ENCODE measurements at places on chromosomes 16 and 17.

DNA sequence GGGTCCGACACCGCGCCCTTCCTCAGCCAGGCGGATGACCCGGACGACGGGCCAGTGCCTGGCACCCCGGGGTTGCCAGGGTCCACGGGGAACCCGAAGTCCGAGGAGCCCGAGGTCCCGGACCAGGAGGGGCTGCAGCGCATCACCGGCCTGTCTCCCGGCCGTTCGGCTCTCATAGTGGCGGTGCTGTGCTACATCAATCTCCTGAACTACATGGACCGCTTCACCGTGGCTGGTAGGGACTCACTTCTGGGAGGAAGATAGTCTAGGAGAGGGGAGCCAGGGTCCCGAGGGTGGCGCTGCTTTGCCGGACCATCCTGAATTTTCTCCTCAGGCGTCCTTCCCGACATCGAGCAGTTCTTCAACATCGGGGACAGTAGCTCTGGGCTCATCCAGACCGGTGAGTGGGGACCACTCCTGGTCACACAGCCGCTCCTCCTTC is 601 bp downstream of the SPNS1 start:
- no peak for DNase-seq

GRCh38 chr17:18261146-18261515 is 669 bp downstream of the MIEF2 start:
- no peak for DNase-seq

DNA sequence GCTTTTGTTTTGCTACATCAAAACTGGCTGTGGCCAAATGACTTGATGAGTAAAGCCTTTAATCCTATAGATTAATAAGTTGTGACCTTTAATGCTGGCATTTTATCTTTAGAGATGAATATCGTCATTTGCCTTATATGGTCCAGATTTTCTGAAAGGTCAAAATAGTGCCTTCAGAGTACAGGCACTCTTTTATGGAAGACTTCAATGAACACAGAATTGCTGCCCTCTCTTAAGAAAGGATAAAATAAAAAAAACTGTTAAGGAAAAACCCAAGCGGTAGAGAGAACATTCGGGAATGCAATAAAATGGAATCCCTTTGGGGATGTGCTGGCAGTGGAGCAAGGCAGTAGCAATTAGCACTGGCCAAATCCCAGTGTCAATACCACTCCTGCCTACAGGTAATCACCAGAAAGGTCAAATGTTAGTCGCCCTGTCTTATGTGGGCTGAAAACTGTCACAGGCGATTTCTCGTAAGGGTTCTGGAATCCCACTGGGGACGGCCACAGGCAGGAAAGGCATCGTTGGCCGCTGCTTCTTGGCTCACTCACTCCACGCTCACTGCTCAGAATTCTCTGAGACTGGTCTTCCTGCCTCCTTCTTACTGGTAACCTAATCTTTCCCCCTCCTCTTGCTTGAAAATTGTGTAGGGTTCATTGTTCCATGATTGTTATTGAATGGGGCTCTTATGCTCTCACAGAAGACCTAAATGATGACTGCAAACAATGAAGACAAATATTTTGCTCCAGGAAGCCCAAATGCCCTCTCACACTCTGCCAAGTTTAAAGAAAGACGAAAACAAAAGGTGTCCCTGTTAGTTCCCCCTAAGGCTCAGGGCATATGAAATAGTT is 45.4 kb upstream of the HSBP1 start:
- DNase-seq, result no peak

GRCh38 chr17:29931231-29931932 is 1.4 kb upstream of the SSH2 start:
- DNase-seq, result peak; percentile 53

- DNase-seq, result no peak
Observed at GRCh38 chr16:31052114-31052513, 18.8 kb downstream of the STX4 start.

DNA sequence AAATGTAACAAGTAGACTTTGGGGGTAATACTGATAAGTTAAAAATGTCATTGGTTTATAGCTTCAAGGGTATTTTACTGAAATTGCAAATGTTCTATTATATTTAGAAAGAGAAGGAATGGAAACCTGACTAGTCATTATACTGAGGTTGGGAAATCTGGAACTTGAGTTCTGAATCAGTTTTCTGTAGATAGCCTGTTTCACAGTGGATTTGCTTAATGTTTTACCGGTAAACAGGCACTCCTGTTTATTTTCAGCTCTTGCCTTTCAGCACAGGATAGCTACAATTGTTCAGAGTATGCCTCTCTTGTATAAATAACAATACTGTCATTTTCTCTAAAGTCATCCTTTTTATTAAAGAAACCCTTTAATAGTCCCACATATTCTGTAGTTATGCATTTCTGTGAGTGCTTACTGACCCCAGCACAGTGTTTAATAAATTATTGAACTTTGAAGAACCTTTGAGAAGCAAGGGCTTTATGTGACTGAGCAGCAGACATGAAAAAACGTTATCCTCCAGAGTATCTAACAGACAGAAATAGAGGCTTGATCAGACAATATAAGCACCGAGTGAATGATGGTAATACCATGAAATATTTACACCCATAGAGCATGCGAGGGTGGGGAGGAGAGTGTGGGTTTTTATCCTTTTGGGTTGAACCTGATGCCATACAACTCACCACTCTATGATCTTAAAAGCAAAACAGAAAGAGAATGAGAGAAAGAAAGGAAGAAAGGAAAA is 58.2 kb downstream of the FTO start:
- no peak for DNase-seq

DNA sequence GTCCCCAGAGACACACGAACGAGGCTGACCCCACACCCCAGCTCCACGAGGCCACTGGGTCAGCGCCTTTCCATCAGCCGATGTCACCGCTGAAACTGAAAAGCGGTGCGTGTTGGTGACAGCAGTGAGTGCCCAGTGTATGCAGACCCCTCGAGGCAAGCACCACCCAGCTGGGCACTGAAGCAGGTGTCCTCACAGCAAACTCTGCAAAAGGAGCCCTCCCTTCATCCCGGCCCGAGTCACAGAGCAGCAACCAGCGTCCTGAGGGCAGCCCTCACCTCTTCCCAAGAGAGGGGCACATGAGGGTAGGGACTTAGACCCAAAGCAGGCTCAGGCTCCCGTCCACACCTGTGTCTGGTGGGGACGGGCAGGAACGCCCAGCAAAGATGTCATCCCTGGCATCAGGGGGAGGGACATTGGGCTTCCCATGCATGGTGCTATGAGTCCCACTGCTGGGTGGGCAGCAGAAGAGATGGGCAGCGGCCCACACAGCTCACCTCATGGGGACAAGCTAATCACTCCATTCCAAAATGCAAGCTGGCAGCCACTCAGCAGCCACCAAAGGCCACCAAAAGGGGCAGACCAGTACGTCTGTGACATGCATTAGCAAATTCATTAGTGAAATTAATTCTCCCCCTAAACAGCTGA is 49.2 kb downstream of the RBFOX3 start:
- no peak for DNase-seq

DNA sequence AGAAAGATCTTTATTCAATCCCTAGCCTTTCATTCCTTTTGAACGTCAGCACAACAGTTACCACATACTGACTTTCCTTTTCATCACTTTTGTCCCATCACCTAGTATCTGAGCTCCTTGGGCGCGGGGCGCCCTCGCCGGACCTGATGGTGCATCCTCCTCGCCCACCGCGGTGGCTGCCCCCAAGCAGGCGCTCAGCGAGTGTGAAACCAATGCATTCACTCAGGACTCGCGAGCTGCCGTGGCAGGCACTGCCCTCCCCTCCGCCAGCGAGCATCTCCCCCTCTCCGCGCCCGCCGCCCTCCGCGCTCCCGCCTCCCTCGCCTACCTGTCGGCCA is 756 bp downstream of the KLHL11 start:
- no peak for DNase-seq

DNA sequence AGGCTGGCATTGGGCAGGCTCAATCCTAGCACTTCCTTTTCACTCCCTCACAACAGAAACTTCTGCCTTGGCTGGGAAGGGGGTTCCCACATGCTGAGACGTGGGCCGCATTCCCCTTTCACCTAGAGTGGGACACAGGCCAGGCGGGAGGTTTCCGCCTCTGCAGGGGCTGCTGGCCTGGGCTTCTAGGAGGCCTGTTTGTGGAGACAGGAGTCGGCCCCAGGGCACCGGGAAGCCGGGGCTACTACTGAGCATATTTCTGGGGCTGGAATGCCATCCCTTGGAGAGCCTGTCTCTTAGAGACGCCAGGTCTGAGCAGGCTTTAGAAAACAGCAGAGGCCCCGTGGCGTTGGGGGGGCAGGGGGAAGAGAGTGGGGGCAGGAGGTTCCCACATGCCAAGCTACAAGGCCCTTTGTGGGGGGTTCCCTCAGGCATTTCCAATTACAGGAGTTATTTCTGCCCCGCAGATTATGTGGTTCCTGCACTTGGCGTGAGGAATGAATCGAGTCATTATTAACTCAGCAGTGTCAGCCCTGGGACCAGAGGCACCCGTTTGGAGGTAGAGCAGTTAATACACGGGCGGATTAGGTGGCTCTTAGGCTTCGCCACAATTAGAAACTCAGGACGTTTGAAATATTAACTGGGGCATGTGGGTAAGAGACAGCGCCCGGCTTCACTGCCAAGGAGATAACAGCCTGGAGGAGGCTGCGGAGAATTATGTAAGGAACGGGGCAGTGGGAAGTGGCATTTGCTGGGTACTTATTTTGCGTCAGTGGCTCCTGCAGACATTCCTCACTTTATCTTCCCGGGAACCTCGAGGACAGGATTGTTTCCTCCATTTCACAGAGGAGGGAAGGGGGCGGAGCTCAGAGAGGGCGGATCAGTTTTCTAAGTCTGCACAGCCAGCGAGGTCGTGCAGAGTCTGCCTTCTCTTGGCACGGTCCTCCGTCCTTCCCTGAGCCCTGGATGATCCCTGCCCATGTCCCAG is 162.5 kb downstream of the MAF start:
- DNase-seq, result no peak

GRCh38 chr16:58049232-58050185 is 24.0 kb downstream of the MMP15 start:
- DNase-seq, result no peak

DNA sequence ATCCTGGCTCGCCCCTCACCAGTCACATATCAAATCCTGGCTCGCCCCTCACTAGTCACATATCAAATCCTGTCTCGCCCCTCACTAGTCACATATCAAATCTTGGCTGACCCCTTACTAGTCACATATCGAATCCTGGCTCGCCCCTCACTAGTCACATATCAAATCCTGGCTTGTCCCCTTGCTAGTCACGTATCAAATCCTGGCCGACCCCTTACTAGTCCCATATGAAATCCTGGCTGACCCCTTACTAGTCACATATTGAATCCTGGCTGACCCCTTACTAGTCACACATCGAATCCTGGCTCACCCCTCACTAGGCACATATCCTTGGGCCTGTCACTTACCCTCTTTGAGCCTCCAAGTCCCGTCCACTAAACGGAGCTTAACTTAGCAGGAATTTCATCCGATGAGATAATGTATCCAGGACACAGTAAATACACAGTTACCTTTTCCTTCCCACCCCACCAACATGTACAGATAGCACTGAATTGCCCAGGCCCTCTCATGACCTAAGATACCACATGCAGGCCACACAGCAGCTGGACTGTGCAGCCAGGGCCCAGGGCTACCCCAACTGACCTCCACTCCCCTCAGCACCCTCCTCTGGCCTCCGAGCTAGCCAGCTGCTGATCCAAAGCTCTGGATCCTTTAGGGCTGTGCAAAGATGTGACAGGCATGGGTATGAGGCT is 157.8 kb upstream of the RPH3AL start:
- no peak for DNase-seq

GRCh38 chr17:14320734-14321475 is 20.0 kb downstream of the HS3ST3B1 start:
- DNase-seq, result no peak

DNA sequence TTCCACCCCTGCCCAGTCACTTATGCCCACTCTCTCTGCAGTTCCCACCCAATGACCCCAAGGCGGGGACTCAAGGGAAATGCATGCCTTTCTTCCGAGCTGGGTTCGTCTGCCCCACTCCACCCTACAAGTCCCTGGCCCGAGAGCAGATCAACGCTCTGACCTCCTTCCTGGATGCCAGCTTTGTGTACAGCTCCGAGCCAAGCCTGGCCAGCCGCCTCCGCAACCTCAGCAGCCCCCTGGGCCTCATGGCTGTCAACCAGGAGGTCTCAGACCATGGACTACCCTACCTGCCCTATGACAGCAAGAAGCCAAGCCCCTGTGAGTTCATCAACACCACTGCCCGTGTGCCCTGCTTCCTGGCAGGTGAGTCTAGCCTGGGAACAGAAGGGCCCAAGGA is 13.8 kb downstream of the LPO start:
- DNase-seq, result no peak

DNA sequence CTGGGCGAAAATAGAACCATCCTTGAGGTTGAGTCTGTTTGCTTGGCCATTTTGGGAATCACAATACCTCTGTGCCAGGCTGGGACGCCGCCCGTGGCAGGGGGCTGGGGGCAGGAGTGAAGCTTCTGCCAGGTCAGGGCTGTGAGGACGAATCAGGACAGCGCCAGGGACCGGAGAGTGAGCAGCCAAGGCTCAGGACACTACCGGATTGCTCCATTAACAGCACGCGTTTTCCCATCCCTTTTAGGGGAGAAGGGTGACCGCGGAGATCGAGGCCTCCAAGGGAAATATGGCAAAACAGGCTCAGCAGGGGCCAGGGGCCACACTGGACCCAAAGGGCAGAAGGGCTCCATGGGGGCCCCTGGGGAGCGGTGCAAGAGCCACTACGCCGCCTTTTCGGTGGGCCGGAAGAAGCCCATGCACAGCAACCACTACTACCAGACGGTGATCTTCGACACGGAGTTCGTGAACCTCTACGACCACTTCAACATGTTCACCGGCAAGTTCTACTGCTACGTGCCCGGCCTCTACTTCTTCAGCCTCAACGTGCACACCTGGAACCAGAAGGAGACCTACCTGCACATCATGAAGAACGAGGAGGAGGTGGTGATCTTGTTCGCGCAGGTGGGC is 23.4 kb downstream of the C1QTNF1 start:
- no peak for DNase-seq

DNA sequence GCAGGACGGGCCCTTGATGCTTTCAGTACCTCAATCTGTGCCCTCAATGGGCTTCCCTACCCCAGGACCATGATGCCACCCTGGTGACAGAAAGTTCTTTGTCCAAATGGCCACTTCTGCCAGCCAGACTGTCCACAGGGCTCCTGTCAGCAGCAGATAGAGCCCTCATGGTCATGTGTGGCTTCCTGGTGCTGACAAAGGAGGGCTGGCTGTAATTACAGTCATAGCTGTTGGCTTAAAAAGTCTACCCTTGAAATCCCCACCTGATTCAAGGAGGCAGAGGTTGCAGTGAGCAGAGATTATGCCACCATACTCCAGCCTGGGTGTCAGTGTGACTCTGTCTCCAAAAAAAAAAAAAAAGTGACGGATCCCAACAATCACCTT is 3.3 kb downstream of the TRPV2 start:
- DNase-seq, result no peak

DNA sequence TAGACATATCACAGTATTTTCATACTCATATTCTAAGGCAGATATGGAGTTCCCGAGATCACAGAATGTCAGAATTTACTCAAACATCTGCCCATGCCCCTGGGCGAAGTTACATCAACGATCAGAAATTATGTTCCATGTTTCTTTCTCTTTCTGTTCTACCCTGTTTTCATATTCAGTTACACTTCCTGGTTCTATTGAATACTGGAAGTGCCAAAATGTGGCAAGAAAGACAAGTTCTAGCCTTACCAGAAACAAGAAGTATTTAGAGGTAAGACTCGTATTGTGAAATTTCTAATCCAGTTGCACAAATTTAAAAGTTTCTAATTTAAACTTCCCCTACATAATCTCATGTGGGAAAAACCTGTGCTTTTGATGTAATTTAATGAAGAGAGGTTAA is 36.1 kb downstream of the KCNJ2 start:
- DNase-seq, result no peak
